ENCODE measurements at places on chromosomes 16 and 17.

DNA sequence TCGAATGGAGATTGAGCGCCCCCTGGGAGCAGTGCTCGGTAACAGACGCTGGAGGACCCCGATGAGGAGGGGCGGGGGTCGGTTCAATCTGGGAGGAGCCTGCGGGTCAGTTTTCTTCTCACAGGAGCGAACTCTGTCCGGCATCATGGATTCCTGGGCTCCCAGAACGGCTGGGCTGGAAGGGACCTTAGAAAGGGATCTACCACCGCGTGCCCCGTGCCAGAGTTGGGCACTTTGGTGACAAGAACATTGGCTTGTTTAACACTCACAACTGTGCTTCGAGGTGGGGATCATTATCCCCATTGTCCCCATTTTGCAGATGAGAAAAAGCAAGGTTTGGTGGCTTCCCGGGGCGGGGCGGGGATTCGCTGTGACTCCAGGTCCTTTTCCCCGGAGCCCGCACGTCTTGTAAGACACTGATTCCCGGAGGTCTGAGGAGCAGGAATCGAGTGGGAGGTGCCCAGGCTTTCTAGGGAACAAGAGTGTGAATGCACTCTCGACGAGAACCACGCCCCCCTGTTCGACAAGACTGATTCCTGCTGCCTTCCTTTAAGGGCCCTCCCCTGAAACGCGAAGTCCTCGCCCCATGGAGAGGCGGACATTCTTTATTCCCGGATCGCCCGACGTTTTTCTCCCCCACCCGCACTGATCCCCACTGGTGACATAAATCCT lies 1.5 kb upstream of the FBXL19 start:
- DNase-seq, result peak; percentile 92

- no peak for DNase-seq
Measured at GRCh38 chr16:66950437-66950836, 10.6 kb upstream of the CES3 start.

DNA sequence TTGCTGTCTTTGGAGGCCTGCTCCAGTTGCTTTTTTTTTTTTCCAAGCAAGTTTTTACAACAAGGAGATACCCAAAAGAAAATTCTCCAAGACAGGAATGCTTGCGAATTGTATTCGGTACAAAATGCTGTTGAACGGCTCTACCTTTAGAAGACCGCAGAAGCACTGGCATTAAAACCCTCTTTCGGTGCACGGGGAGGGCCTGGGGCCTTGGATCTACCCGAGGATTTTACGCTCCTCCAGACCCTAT lies 1.3 kb upstream of the HELZ start:
- DNase-seq, result no peak

DNA sequence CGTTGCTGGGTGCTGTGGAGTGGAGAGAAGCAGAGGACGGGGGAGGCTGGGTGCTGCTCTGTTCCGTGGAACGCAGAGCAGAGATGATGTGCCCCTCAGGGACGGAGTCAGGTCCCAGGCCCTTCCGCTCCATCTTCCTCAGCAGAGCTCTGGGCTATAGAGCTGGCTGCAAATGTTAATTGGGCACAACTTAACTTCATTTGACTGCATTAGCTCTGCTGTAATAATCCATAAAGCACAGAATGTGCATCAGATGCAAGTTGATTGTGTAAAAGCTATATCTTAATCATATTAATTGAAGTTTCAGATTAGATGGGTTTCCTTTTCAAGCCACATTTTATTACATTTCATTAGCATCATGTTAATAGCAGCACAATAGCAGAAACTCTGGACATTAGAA lies 212.6 kb downstream of the ABCC12 start:
- DNase-seq, result no peak

DNA sequence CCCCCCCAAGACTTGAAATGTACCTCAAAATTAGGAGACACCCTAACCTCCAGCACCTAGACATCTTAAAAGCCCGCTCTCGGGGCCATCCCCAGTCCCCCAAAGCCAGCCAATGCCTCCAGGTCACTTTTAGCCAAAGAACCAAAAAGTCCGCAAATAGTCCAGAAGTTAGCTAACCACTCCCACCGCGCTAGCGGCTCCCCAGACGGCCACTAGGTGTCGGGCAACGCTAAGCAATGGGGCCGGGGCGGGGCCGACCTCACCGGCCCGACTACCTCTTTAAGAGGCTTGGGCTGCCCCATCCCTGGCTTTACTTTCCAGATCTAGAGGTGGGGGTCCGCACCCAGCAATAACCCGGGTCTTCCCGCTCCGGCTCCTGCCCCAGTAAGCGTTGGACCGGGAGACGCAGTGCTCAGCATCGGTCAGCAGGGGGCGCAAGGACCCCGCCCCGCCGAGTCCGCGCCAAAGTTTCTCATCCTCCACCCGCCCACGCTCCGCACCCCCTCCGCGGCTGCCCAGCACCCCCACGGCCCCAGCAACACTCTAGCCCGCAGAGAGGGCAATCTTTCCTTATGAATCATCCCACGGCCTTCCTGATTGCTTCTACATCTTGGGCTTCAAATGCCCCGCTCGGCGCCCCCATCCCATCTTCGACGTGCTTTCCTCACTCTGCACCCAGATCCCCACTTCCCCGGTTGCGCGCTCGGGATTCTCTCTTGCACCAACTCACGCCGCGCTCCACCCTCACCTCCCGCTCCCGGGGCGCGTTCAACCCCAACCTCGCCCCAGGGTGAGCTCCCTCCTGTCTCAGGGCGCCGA lies 765 bp downstream of the COL1A1 start:
- peak; percentile 88 for DNase-seq
